ENCODE measurements at places on chromosomes 1 and 21.

DNA sequence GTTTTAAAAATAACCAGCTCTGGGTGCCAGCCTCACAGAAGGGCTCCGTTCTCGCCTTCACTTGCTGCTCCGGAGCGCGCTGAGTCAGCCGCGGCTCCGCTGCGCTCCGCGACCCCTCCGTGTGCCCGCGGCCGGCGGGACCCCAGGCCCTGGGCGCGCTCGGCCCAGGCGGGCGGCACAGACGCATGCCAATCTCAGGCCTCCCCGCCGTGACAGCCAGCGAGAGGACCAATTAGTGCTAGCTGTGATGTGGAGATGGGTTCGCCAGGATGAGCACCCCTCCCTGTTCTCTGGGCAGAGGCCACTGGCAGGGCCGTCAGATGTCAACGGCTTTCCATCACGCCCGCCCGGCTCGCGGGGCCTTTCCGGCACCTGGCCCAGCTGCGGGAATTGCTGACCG, 293.8 kb downstream of the SPATA17 start:
- DNase-seq: no peak

- no peak for DNase-seq
Observed at GRCh38 chr1:161092621-161093028, 3.3 kb upstream of the NECTIN4 start.

- DNase-seq: no peak
Observed at GRCh38 chr1:10514490-10515235, 39.9 kb downstream of the PEX14 start.

GRCh38 chr1:220803401-220804201, 16.9 kb downstream of the MTARC1 start:
- no peak for DNase-seq

DNA sequence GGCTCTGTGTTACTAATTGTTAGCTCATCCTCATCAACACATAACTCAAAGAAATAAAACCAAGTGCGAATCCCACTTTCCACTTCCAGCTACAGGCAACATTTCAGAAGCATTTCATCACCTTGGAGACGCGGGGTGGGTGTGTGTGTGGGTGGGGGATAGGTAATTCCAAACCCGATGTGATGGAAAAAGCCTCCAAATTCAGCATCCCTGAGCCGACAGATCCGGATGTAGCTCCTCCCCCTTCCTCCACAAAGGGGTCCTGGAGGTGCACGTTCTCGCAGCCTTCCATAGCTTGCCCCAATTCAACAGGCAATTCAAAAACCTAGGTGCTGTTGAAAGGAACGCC, 486 bp downstream of the HSPA13 start:
- no peak for DNase-seq

GRCh38 chr1:1348420-1349255, 580 bp downstream of the DVL1 start:
- DNase-seq: no peak

DNA sequence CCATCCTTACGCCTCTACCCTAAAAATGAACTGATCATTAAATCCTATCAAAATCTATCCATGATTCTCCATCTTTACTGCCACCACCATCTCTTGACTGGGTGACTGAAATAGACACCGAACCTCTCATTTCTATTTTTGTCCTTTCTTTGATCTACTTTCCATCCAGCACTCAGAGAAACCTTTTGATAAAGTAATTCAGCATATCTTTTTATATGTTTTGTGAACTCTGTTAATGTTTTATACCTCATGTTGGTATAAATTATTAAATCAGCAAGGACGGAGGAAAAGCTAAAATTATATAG, 13.0 kb downstream of the PCNX2 start:
- no peak for DNase-seq

- DNase-seq: no peak
Observed at GRCh38 chr1:230335861-230336522, 90.1 kb downstream of the PGBD5 start.

Measured in T-helper 9 cell (primary cell).